IPS DF 6.9 (cell line): ENCODE measurements at places on chromosomes 3 and 15.

- no peak for DNase-seq
These were observed 4.7 kb upstream of the ARHGEF3 start for GRCh38 chr3:56806407-56806806.

DNA sequence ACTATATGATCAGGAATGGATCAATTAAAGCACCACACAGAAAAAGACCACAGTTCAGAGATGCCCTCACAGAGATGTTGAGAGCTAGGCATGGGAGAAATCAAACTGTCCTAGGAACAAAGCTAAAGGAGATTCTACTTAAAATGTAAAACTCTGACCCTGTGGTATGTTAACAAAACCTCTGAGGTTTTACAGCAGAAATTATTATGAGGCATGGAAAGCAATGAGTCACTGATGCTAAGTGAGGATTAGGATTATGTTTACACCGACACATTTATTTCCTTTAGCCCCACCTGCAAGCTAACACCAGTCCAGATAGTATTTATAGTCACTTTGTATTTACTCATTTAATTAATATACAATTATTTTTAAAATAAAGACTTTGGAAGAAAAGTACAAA, 1242.2 kb downstream of the OTOL1 start:
- no peak for DNase-seq

GRCh38 chr3:4906107-4906621, 73.1 kb upstream of the BHLHE40 start:
- no peak for DNase-seq

GRCh38 chr15:74616366-74616939, 817 bp downstream of the CLK3 start:
- DNase-seq = no peak

DNA sequence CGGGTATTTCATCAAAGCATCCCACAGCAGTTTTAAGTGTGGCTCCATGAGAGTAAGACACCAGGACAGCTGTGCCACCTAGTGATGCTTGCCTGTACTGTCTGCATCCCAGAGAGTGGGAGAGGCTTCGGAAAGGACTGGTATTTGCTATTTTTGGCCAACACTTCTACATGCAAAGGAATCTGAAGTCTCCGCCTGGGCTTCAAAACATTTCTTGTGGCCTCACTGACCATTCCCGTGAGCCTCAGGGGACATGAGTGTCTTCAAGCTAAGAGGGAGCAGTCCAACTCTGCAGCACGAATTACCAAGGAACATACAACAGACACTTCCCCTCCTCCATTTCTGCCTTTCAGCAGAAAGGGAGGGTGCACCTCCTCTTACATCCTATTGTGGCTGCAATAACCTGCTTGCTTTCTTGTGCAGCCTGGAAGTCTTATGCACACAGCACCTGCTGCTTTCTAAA, 177.5 kb downstream of the RORA start:
- DNase-seq = peak; percentile 13

DNA sequence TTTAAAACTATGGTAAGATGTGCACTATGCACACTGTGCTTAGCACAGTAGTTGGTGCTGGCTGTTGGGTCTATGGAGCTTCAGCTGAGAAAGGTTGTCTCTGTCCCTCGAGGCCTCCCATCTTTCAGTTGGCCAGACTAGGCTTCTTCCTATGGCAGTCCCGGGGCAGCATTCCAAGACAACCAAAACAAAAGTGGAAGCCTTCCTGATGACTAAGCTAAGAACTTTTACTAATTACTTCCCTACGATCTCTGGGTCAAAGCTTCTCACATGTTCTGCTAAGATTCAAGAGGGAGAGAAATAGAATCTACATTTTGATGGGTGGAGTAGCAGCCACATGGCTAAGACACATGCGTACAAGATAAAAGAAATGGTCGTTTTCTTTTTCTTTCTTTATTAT, 342.8 kb downstream of the TUSC7 start:
- DNase-seq = no peak

DNA sequence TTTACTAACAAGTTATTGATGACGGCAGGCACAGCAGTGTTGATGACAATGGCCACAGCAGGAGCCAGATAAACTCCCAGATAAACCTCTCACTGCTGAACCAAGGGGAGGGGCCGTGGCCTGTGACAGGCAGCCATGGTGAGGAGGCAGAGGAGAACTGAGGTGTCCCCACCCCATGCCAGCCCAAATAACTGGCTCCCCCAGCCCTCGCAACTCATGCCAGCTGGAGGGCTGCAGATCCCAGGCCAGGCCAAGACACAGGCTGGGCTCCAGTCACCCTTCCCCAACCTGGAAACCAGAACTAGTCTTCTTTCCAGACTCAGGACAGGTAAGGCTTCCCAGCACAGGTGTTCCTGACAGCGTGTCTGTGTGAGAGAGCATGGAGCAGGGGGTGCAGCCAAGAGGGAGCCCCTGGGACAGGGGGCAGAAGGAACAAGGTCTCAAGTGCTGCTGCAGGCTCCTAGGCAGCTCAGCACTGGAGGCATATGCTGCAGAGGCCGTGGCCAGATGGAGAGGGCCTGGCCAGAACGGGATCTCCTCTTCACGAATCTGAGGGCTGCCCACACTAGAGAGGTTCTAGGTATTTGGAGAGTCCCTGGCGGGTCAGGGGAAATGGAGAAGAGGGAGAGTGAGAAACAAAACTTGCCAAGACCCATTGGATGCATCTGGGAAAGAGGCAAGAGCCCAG, 15.9 kb downstream of the PLA2G4F start:
- DNase-seq = no peak

DNA sequence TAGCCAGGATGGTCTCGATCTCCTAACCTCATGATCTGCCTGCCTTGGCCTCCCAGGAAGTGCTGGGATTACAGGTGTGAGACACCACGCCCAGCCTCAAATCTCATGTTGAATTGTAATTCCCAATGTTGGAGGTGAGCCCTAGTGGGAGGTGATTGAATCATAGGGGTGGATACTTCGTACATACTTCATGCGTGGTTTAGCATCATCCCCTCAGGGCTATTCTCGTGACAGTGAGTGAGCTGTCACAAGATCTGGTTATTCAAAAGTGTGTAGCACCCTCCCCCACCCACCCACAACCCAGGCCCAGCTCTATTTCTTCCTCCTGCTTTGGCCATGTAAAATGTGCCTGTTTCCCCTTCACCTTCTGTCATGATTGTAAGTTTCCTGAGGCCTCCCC, 236.9 kb upstream of the IL12A start:
- no peak for DNase-seq

DNA sequence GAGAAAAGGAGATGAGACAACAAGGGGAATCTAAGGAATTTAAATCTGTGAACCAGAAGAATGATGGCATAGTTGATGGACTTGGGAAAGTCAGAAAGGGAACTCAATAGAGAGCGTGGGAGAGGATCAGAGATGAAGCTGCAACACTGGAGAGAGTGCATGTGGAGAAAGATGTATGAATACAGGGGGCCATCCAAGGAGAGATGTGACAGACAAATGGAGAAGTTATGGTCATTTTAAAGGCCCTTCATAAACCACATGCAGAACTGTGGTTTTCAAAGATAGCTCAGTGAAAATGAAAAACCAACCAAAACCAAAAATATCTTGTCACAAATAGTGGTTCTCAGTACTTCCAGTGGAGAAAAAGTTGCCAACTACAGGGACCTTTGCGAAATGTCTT, 265.2 kb downstream of the SUCLG2 start:
- no peak for DNase-seq

DNA sequence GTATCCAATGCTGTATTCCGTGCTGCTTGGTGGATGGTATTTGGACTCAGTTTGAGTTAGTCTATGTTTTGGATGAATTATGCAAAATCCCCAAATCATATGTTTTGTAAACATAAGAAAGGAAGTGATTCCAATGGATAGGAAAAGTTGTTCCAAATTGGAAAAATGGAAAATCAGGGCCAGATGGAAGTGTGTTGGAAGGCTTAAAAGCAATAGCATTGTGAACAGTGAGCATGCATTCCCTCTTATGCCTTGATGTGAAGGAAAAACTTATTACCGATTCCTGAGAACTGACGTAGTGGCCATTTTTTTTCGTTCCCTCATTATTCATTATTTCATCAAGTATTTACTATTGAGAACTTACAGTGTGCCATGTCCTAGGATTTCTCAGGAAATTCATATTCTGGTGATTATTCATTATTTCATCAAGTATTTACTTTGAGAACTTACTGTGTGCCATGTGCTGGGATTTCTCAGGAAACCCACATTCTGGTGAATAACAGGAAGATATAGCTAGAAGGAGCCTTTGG, 144.1 kb upstream of the TPRG1 start:
- no peak for DNase-seq

DNA sequence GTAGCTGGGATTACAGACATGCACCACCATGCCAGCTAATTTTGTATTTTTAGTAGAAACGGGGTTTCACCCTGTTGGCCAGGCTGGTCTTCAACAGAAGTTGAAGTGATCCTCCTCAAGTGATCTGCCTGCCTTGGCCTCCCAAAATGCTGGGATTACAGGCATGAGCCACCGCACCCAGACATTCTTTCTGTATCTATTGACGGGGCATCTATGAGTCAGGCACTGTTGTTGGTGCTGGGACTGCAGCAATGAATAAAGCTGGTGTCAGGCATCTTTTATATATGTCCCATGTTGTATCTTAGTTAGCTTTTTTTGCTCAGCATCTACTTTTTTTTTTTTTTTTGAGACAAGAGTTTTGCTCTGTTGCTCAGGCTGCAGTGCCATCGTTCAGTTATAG, 47.6 kb upstream of the ULK4 start:
- no peak for DNase-seq

DNA sequence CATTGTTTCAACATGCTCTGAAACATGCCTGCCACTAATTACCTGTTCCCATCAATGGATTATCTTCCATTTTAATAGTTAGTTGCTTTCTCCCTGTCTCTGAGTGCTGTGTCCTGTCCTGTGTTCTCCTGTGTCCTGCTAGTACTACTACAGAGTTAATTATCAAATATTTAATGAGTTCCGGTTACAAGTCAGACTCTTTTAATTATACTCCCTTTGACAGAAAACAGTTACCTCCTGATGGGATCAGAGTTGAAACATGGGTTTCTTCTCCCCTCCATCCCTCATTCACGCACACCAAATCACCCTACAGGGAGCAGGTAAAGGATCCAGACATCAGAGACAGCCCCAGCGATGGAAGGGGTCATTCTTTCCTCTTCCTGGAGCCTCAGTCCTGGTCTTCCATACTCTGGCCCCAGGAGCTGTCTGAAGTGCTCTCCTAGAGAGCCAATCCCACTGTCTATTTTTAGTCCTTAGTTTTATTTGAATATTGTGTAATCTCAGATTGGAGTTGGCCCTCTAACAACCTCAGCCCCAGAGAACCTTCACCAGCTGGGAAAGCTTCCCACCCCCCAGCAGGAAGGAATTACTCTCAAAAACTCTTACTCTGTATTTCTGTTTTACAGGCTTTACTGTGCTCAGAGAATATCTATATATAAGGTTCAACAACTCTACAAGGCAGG, 137.0 kb upstream of the C2CD4B start:
- DNase-seq = no peak

- DNase-seq = no peak
These were observed 241.7 kb upstream of the P2RY1 start for GRCh38 chr3:152593242-152593641.

GRCh38 chr15:64263567-64263966, 92.4 kb downstream of the CSNK1G1 start:
- no peak for DNase-seq

DNA sequence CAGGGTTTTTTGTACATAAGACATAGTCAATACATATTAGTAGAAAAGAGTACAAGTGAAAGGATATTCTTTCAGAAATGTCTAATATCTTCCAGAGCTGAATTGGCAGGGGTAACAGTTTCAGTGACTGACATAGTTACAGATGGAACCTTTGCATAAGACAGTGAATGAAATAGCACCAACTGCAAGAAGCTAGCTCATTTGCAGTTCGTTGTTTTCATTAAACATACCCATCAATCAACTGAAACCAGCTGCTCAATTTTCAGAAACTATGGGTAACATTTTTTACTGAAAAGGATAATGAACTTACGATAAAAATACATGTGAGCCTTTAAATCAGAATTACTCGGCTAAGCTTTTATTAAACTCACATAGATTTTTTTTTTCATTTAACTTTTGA, 93.9 kb upstream of the EPHA3 start:
- DNase-seq = no peak

- DNase-seq = no peak
These were observed 479.8 kb downstream of the NAALADL2 start for GRCh38 chr3:175338775-175339535.

- no peak for DNase-seq
These were observed 65.6 kb downstream of the SYNPR start for GRCh38 chr3:63343674-63344073.
